ENCODE measurements at places on chromosomes 5 and 9. TPM values are rescaled to one million over a fixed set of nuclear protein-coding genes. Genes with fewer than 3 reads are reported as not detected.

Gene PCDHGA3
- 0.86 TPM for total RNA-seq

Gene PDLIM4
- total RNA-seq: 56.8 TPM

Gene TAF11L5
- total RNA-seq: not detected

Gene PCSK5
- 4.2 TPM for total RNA-seq

Gene CCL19
- not detected for total RNA-seq

Gene CARD9
- total RNA-seq: 0.65 TPM

Gene PCDHGB1
- 0.96 TPM for total RNA-seq

Gene SLC25A46
- 58.1 TPM for total RNA-seq

Gene PALM2AKAP2
- total RNA-seq: under 0.01 TPM

Gene CARD19
- total RNA-seq: 90.8 TPM

Gene HACD4
- total RNA-seq: 0.19 TPM

Gene BRD8
- 50.0 TPM for total RNA-seq

Gene FBXW2
- total RNA-seq: 43.3 TPM

Gene MYMK
- total RNA-seq: not detected

Gene EQTN
- total RNA-seq: not detected

Gene FNIP1
- 47.7 TPM for total RNA-seq

Gene IL4
- not detected for total RNA-seq

Gene ZNF454
- total RNA-seq: 1.1 TPM

Gene PCDHB4
- 0.33 TPM for total RNA-seq

Gene DDX4
- not detected for total RNA-seq

Gene LCN1
- not detected for total RNA-seq

Gene PCDHB3
- total RNA-seq: 0.57 TPM

Gene ANKRD34B
- total RNA-seq: not detected

Gene TENT4A
- 20.3 TPM for total RNA-seq

Gene BAAT
- total RNA-seq: not detected

Gene LHX3
- not detected for total RNA-seq

Gene SLC34A3
- not detected for total RNA-seq

Gene CLIC3
- total RNA-seq: 0.29 TPM

Gene TEK
- 89.3 TPM for total RNA-seq

Gene WDR38
- total RNA-seq: not detected

Gene FAXDC2
- 6.2 TPM for total RNA-seq

Gene C5
- total RNA-seq: 0.86 TPM

Gene ADGRD2
- total RNA-seq: not detected

Gene GPR151
- not detected for total RNA-seq

Gene ZNF622
- total RNA-seq: 34.0 TPM

Gene TXNDC8
- not detected for total RNA-seq

Gene KCNV2
- total RNA-seq: not detected

Gene DAB2IP
- 37.1 TPM for total RNA-seq

Gene RASGEF1C
- not detected for total RNA-seq

Gene CXCL14
- total RNA-seq: not detected

Gene SNX2
- 57.9 TPM for total RNA-seq

Gene PCDHGB4
- total RNA-seq: 15.2 TPM

Gene ORM2
- not detected for total RNA-seq
